ENCODE measurements at places on chromosomes 12 and 14. TPM values are rescaled to one million over a fixed set of nuclear protein-coding genes. Genes with fewer than 3 reads are reported as not detected.

GRCh38 chr12:70590549-70591226, 46.5 kb downstream of the PTPRB start:
- DNase-seq, result no peak

GRCh38 chr12:31880340-31880739, 78.9 kb upstream of the RESF1 start:
- DNase-seq, result no peak

DNA sequence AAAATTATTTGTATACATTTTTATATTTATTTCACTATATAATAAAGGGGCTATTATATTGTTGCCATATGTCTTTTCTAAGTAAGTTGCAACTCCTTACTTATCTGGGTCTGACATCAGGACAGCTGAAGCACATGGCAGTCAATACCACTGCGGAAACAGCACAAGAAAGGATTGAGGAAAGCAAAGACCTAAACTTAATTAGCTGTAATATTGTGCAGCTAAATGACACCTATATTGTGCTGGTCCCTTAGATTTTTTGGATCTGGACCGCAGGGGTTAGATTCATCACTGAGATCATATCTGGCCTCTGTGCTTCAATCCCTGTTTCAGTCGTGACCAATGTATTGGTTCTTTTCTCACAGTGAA, 359.6 kb upstream of the DIO2 start:
- no peak for DNase-seq

- DNase-seq, result no peak
These were observed 235.9 kb downstream of the ERC1 start for GRCh38 chr12:1226951-1227350.

DNA sequence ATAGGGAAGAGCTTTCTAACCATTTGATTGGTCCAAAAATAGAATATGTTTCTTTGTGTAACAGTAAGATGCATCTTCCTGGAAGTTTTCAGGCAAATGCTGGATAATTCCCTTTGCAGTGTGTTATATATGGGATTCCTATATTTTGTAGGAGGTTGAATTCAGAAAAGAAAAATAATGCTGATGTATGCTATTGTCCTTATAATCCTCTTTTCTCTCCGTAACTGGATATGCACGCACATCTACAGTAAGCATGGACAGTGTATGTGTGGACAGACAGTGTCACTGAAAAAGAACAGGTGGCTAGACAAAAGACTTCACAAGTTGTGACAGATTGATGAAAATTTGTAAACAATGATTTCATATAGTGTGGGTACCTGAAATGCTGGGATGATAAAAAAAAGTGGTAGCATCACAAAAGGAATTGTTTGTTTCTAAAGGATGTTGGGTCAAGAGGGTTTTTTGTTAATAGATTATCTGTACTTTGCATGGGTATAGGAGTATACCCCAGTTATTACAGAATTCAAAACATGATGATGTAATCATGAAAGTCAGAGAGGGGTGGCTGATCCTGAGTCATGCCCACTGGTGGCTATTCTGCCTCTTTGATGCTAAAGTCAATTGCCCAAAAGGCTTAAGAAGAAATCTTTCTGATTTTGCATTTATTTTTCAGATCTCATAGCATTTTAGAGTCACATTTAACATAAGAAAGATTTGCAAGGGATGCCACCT, 160.7 kb upstream of the TMTC1 start:
- DNase-seq, result no peak

GRCh38 chr12:47079468-47079980, at the start of the genes AMIGO2 and PCED1B:
Gene AMIGO2 (minus strand): TSS chr12:47079959. CDS start chr12:47079002, 957 bp downstream.
Gene PCED1B (plus strand): TSS chr12:47079621. CDS start chr12:47235064, 155,443 bp downstream.
- DNase-seq, result peak; percentile 46

GRCh38 chr14:103121846-103122584, 1.2 kb upstream of the TNFAIP2 start:
- peak; percentile 94 for DNase-seq

DNA sequence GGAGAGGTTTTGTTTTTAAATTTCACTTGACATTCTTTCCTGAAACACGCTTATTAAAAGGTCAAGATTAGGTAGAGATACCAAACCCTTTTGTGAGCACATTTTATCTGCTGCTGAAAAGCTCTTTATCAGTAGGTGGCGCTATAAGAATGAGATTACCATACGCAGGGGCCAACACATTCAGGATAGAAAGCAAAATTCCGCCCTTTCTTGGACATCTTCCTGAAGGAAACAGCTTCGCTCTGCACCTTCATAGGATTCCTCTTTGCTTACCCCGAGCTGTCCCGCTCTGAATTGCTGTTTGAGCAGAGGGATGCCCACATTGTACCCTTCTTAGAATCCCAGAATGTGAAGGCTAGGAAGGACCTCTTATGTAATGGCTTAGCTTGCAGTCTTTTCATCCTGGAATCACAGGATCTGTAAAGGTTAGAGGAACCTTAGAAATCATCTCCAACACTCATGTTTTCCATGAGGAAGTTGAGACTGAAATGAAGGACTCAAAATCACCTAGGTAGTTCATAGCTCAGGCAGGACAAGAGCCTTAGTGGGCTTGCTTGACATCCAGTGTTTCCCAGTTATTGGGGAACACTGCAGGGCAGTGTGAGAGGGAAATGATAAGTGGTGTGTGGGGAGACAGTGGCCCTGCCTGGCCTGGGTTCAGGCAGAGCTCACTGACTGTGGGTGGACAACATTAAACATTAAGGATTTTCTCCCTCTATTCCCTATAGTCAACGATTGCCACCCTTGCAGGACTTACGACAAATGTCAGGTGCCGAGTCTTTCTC, 38.7 kb upstream of the CRY1 start:
- DNase-seq, result peak; percentile 71

DNA sequence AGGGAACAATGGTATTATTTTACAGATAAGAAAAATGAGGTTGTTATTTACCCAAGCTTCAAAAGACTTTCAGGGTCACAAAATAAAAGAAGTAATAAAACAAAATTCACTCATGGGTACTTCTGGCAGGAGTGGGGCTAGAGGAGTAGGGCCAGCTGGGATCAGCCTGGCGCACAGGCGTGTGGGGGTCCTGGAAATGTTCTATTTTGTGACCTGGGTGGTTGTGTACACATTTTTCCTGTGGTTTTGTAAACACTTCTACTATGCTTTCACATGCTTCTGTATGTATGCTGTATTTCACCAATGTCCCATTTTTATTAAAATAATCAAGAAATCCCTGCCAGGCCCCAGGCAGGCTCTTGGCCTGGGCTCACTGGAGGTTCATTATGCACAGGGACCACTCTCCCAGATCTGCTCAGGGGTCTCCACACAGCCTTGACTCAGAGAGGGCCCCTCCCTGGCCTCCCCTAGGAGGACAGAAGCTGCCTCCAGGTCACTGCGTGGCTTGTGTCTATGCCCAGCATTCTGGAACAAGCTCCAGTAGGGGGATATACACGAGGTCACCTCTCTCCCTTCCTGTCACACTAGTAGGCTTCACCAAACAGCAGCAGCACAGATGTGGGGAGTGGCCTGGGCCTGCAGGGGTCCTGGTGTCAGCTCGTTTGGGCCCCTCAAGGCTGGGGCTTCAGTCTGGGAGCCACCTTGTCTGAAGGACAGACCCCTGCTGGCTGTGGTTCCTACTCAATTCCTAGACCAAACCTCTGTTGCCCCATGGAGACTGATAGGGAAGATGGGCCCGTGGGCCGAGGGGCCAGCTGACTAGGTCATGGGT, 37.8 kb downstream of the ANAPC7 start:
- no peak for DNase-seq

DNA sequence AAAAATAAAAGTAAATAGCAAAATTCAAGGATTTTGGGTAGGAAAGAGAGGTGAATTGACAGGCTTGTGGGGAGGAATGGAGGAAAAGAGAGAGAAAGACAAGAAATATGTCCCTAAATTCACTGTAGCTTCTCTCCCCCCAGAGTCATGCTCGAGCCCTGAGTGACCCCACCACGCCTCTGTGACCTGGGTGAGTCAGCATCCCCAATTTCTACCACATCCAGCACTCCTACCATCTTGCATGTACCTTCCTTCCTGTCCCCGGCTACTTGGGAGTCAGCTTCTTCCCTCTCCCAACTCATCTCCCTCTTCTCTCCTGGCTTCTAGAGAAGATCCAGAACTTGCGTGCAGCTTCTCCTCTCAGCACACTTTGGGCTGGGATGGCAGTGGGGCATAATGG, 9.8 kb downstream of the ZNF219 start:
- DNase-seq, result no peak

- DNase-seq, result no peak
These were observed 90.0 kb downstream of the CAPZA3 start for GRCh38 chr12:18827913-18828312.

- DNase-seq, result no peak
These were observed 27.6 kb upstream of the CCDC91 start for GRCh38 chr12:28162697-28163096.

GRCh38 chr14:103223818-103224352, 100.6 kb downstream of the TNFAIP2 start:
- DNase-seq, result no peak

DNA sequence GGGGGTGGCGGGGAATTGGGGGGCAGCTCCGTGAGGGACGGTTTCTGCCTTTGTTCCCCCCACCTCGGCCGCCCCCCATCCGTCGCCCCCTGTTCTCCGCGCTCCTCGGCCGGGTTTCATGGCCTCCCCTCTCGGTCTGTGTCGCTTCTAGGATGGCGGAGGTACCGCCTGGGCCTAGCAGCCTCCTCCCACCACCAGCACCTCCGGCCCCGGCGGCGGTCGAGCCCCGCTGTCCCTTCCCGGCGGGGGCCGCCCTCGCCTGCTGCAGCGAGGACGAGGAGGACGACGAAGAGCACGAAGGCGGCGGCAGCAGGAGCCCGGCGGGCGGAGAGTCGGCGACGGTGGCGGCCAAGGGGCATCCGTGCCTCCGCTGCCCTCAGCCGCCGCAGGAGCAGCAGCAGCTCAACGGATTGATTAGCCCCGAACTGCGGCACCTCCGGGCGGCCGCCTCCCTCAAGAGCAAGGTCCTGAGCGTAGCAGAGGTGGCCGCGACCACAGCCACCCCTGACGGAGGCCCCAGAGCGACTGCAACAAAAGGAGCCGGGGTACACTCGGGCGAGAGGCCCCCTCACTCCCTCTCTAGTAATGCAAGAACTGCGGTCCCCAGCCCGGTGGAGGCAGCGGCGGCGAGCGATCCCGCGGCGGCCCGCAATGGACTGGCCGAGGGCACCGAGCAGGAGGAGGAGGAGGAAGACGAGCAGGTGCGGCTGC, 575 bp downstream of the NAA30 start:
- DNase-seq, result peak; percentile 36

GRCh38 chr14:89688507-89689211, 265.9 kb downstream of the EFCAB11 start:
- DNase-seq, result no peak

DNA sequence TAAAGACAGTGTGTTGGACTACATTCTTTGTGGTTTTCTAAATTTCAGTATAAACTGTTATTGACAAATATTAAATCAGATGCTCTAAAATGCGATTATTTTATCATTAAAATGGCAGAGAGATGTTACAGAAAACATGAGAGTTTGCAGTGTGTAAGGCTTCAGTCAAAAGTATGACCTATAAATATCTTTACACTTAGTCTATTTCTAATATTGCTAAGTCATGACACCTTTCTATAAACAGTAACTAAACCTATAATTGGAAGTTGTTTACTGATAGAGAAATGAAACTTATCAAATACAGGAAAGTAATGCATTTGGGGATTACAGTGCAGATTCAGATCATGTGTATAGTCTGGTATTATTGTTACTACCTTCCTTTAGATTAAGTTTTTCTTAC, 68.9 kb upstream of the YARS2 start:
- DNase-seq, result no peak

GRCh38 chr12:8080120-8080519, 2.0 kb upstream of the NECAP1 start:
- DNase-seq, result no peak

GRCh38 chr14:97267509-97267908, 470.3 kb downstream of the VRK1 start:
- DNase-seq, result no peak

DNA sequence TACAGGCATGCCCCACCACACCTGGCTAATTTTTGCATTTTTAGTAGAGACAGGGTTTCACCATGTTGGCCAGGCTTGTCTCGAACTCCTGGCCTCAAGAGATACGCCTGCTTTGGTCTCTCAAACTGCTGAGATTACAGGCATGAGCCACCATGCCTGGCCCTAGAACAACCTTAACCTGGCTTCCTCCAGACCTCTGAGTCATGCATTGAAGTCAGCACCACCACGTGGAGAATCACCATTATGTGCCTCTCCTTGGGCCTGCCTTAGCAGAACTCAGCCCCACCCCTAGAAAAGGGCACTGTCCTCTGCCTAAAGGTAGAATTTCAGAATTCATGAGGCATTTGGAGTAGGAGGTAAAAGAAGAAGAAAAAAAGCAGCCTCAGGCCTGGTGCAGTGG, 49.0 kb downstream of the LIMA1 start:
- DNase-seq, result no peak

GRCh38 chr12:6489449-6489848, 3.6 kb downstream of the MRPL51 start:
- DNase-seq, result no peak

DNA sequence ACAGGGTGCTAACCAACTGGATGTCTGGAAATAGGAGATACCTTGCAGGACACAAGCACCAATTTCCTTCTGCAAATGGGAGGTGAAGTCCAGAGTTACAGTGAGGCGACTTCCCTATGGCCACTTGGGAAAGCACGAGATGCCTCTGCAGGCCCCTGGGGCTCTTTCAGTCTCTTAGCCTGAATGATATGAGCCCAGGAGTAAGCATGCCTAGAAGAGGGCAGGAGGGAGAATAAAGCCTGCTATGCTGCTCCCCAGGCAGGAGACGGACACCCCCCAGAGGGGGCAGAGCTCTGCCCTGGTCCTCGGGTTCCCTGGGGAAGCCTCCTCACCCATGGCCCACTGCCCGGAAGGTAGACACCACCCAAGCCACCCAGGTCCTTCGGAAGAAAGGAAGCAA, 105.1 kb downstream of the GCH1 start:
- DNase-seq, result no peak

GRCh38 chr12:127963933-127964332, 303.0 kb upstream of the TMEM132C start:
- no peak for DNase-seq

DNA sequence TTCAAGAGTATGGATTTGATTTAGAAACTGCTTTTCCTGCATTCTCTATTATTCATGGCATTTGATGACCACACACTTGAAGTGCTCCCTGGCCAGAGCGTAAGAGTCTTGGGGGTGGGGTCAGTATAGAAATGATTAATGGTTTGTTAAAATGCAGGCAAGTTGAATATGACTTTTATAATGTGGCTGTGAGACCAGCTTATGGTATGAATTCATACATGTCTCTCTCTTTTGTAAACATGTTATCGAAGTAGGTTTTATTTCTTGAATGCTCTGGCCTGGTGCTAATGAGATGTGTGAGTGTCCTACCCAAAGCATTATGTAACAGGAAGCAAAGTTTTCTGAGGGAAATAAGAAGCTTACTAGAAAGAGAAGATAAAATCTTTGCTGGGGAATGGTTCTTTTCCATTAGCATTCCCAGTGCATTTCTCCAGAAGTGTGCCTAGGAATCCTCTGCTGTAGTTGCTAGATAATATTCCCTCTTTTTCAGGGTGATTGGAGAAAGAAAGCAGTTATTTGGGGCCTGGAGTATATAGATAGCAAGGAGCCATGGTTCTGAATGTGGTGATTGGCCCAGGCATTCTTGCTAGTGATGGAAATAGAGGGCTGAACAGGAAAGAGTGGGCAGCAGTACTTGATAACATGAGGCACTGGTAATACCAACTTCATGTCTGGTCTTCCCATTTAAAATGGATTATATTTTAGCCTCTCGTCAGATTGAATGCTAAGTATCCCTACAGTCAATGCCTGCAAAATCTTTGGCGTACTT, 289.7 kb downstream of the RAD51B start:
- no peak for DNase-seq

RHOJ gene
- 21.8 TPM for polyA plus RNA-seq

CCDC177 gene
- polyA plus RNA-seq, result 0.05 TPM

VAMP1 gene
- polyA plus RNA-seq, result 13.5 TPM

C3AR1 gene
- 3.6 TPM for polyA plus RNA-seq

KRT6C gene
- not detected for polyA plus RNA-seq

CLEC4E gene
- polyA plus RNA-seq, result 1.8 TPM

ANO2 gene
- 4.9 TPM for polyA plus RNA-seq
